ENCODE measurements at places on chromosomes 1 and 21.

DNA sequence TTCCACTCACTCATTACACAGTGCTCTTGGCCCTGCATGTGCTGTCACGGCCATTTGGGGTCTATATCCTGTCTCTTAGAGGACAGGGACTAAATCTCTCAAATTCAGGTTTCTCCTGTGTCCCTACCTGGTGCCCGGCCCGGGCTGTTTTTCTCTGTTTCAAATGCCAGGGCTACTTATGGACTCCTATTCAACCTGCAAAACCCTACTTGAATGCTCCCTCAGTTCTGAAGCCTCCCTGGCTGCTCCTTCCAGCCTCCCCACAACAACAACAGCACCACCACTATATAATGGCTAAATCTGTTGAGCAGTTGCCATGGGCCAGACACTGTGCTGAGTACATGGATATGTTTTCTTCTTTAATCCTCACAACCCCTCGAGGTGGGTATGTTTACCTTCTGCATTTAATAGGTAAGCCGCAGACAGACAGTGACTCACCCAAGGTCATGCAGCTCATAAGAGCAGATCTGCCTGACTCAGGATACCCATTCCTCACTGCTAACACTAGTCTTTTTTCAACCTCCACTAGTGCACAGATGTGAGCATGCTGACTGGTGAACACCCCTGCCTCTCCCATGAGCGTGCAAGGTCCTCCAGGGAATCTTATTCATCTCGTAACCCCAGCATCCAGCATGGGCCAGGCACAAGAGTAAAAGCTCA is 29.9 kb downstream of the DHRS3 start:
- no peak for DNase-seq

DNA sequence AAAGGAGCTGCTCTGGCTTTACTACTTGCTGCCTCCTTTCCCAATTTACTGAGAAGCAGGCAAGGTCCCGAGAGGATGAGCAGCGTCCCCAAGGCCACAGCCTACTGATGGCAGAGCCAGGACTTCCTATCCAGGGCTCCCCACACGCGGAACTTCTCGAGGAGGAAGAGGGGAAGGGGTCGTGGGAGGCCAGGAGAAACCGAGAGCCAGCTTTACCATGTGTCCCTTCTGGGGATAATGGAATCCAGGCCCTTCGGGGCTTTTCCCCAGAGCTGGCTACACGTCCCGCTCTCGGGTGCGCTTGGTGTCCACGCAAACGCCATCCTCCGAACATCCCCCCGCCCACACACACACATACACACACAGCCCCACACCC is 4.3 kb upstream of the CCN1 start:
- no peak for DNase-seq

DNA sequence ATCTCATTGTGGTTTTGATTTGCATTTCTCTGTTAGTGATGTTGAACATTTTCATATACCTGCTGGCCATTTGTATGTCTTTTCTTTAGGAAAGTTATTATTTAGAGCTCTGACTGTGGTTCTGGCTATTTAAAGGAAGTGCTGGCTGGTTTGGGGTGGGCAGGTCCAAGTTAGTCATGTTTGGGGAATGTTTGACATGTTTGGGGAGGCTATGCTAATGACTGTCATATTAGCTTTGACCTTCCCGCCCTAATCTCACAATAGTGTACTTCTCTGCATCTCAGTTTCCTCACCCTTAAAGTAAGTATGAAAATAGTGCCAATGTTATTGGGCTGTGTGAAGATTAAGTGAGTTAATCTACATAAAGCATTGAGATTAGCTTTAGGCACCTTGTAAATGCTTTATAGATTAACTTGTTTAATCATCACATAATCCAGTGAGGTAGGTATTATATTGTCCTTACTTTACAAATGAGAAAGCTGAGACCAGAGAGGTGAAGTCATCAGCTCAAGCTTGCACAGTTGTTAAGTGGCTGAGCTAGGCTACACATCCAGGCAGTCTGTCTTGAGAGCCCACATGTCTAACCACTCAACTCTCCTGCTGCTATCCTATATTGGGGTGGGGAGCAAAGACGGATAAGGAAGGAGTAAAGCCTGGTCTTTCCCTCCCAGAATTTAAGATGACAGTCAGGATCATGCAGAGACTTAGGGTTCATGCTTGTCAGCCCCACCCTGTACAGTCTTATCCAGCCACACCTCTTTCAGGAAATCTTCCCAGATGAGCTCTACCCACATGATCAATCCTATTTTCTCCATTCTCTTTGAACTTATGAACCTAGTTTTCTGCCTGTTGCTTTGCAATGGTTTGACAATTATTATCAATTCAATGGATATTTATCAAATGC is 22.8 kb upstream of the CRNN start:
- no peak for DNase-seq

- no peak for DNase-seq
Observed at GRCh38 chr1:247531937-247532336, 4.3 kb downstream of the OR2C3 start.

GRCh38 chr1:215256936-215257679 is 174.6 kb downstream of the KCNK2 start:
- no peak for DNase-seq

GRCh38 chr1:211902624-211903291 is 72.2 kb upstream of the LPGAT1 start:
- DNase-seq: no peak

DNA sequence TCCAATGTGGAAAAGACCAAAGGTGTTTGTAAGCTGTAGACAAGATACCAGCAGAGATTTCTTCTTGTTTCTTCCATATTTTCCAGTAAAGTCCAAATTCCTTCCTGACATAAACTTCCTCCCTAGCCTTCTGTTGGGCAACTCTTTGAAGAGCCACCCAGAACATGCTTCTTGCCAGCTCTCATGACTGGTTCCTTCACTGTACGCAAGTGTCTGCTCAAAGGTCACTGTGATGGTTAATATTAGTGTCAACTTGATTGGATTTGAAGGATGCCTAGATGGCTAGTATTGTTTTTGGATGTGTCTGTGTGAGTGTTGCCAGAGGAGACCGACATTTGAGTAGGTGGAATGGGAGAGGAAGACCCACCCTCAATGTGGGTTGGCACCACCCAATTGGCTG is 416.6 kb upstream of the RUNX1 start:
- DNase-seq: no peak

DNA sequence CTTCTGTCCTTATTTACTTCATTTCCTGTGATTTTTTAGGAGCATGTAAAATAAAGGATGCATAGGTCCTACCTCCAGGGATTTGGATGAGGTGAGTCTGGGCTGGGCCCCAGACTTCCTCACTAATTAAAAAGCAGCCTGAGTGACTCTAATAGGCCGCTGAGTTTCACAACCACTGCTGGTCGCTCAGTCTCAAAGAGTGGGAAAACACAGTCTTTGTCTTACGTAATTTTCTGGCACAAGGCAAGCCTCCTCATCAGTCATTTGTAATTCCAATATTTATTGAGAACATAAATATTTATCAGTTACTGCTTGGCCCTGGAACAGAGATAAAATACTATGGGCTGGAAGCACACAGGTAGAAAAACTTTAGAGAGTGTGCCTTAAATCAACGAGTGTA is 195.4 kb upstream of the RUNX1 start:
- no peak for DNase-seq

DNA sequence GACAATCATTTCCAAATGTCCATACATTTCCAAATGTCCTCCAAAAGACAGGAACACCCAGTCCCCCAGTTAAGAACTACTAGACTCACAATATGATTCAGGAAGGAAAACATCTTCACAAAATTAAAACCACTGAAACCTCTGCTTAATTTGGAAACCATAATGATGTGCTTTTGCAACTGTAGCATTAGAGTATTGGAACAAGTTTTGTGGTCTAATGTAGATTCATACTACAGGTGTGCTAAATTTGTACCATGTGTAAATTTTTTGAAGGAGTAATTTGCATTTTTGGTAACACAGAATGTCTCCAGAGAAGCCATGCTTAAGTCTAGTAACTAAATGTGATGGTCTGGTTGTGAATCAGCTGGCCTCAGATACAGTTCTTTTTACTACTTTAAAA is 129.6 kb downstream of the DPYD start:
- DNase-seq: no peak

DNA sequence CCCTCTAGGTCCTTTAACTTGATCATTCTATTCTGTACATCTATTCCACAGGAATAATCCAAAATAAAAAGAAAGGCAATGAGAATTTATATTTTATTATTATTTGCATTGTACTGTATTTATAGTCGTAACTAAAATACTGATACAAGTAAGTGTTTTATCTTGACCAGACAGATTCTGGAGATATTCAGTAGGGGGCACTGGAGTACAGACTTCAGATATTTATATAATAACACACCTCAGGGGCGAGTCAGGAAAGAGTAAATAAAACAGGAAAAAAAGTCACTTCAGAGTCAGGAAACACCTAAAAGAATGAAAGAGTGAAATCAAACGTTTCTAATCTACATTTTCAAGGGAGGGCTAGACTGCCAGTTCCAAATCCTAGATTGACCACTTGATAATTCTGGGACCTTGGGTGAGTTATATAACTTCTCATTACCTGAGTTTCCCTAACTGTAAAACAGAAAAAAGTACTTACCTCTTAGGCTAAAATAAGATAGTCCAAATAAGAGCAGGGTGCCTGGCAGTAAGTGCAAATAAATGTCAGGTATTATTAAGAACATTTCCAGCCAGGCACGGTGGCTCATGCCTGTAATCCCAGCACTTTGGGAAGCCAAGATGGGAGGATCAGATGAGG is 31.1 kb upstream of the MTF1 start:
- no peak for DNase-seq

DNA sequence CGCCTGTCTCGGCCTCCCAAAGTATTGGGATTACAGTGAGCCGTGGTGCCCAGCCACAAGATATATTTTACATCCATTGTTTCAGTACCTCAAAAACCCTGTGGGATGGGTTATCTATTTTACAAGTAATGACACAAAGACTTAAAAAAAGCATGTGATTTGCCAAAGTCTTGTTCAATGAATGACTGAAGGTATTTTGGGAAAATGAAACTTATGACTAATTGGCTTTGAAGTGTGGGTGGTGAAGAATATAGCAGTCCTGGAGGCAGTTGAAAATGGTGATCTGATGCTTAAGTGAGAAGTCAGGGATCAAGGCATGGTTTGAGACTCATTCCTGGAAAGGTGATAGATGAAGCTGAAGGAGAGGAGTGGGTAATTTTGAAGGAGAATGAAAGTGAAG is 3.0 kb downstream of the SWT1 start:
- DNase-seq: no peak

GRCh38 chr1:61993331-61993961 is 201.2 kb upstream of the L1TD1 start:
- DNase-seq: no peak

DNA sequence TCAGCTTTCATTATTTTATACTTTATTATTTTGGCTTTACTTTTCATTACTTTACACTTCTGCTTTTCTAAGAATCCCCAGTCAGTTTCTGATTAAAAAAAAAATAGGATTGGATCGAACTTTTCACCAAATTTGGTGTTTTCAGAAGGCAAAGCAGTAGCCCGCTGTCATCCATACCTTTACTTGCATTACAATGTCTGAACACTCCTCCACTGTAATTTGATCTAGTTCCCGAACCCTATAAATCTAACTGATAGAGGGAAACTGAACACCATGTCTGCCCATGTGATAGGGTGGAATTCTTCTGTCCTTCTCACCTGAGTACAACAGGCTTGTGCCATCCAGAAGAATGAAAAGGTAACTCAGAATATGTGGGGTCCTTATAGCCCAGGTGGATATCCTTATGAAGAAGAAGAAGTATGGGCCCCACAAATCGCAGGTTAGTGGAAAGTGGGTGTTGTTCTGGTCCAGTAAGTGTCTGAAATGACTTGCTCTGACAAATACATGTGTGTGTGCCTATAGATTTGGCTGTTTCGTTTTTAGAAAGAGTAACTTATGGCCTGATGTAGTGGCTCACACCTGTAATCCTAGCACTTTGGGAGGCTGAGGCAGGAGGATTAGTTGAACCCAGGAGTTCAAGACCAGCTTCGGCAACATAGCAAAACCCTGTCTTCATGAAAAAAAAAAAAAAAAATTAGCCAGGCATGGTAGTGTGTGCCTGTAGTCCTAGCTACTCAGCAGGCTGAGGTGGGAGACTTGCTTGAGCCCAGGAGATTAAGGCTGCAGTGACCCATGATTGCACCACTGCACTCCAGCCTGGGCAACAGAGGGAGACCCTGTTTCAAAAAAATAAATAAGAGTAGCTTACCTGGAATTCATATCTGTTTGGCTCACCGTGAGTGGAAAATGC is 26.6 kb upstream of the CDC14A start:
- DNase-seq: no peak

- no peak for DNase-seq
Observed at GRCh38 chr1:158045639-158046038, 52.2 kb downstream of the KIRREL1 start.

GRCh38 chr1:23446661-23447310 is 22.2 kb upstream of the TCEA3 start:
- DNase-seq: no peak

DNA sequence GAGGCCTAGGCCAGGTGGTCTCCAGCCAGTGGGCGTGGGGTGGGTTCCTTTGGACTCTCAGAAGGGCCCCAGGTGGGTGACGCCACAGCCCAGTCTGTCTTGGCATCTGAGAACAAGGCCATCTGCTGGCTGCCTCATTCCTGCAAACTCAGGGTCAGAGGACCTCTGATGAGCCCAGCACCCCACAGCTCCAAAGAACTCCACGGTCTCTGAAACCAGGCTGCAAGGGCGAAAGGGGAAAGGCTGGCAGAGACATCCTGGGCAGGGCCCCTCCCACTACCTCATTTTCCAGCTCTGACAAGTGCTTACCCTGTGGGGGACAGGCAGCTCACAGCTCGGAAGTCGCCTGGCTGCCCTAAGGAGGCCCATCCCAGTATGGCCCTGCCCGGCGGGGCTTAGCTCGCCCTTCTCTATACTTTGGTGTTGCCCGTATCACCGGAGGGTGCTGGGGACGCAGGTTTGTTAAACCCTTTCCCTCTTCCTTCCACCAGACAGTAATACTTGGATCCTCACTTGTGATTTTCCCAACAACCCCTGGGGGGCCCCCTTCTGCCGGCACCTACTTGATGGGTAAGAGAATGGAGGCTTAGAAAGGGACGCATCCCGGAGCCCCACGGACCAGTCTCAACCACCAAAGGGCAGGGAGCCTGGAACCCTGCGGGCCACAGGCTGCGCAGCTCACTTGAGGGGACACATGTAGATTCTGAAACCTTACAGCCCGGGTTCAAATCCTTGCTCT is 10.9 kb upstream of the EDN2 start:
- no peak for DNase-seq

- DNase-seq: no peak
Observed at GRCh38 chr1:239870194-239870593, 221.5 kb upstream of the FMN2 start.

DNA sequence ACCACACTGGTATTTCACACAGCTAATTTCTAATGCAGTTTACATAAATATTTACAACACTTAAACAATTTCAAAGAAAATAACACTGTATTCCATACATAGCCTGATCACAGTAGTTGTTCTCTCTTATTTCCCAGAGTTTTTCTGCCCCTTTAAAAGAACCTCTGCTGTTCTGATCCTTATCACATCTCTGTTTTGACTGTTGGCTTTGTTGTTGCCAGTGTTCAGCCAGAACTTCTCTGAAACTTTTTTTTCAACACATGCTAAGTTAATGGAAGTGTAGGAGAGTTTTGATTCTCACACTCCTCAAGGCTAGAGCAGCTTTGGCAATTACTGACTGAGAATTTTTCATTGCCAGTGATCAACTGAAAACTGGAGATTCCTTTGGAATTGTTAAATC is 11.1 kb downstream of the SELE start:
- no peak for DNase-seq

- DNase-seq: no peak
Observed at GRCh38 chr1:101243751-101244150, 6.9 kb downstream of the S1PR1 start.

- no peak for DNase-seq
Observed at GRCh38 chr1:99146129-99146848, 118.0 kb upstream of the PLPPR4 start.

- DNase-seq: no peak
Observed at GRCh38 chr21:21439761-21440160, 441.6 kb downstream of the NCAM2 start.
